A172 (cell line): ENCODE measurements at places on chromosomes 1 and 21.
A peak's percentile ranks its signal among the peaks of the same experiment; 100 is the strongest.

GRCh38 chr1:42983253-42983652 is 24.6 kb upstream of the SLC2A1 start:
- DNase-seq: no peak

- DNase-seq: peak; percentile 30
These were observed at the start of gene MARK1 for GRCh38 chr1:220527908-220528678. Gene MARK1, plus strand, starts transcription at chr1:220528136. Its CDS starts 687 bp downstream, at chr1:220528823.

- DNase-seq: peak; percentile 68
These were observed 4.8 kb upstream of the HEATR1 start for GRCh38 chr1:236608930-236609726.

DNA sequence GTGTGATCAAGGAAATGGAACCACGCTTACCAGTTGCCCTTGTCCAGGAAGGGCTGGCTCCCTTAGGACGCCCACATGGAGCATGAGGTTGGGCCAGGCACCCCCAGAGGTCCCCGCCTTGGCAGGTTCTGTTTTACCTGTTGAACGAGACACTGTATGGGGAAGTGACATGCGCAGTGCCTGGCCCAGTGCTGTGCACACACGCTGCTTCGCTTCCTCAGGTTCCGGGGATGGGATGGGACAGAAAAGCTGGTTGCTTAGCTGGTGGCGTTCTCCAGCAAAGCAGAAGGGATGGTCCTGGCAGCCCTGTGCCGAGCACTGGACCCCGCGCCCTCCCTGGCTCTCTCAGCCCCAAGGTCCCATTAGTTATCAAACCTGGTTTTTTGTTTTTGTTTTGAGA is 20.7 kb downstream of the SLC66A1 start:
- no peak for DNase-seq

DNA sequence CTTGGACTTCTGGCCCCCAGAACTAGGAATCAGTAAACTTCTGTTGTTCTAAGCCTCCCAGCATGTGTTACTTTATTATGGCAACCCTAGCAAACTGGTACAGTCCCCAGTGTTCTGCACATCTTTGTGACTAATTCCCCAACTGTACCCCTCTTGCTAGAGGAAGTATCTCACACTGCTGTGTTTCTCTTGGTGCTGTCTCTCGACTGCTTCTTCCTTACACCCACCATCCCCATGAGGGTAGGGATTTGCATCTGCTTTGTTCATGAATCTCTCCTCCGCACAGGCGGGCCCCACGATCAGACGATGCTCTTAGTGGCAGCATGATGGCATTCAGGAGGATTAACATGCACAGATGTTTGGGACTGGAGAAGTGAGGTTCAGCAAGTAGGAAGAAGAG is 46.7 kb downstream of the CLIC6 start:
- DNase-seq: no peak

- no peak for DNase-seq
These were observed 11.6 kb downstream of the KCNQ4 start for GRCh38 chr1:40794974-40795715.

DNA sequence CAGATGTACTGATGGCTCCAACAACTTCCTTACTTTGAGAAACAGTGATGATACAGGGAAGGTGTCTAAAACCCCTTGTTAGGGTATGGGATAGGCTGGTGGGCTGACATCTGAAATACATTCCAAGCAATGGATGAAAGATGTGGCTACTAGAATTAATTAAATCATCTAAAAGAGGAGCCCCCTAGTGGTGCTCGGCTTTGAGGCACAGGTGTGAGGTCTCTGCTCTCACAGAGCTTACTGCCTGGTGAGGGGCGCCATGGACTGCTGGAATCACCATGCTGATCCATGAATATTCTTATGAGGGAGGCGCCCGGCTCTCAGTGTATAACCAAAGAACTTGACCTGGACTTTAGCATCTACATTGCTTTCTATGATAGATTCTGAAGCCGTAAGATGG is 48.5 kb downstream of the GNG4 start:
- peak; percentile 42 for DNase-seq

GRCh38 chr1:35564037-35564883 is 6.7 kb downstream of the NCDN start:
- DNase-seq: peak; percentile 50

- DNase-seq: peak; percentile 91
These were observed at the start of gene S100A12 for GRCh38 chr1:153375511-153375910. Gene S100A12, minus strand, starts transcription at chr1:153375621. Its CDS starts 1,029 bp downstream, at chr1:153374592.
